GDM1 (cell line): ENCODE measurements at places on chromosomes 6 and 20.

DNA sequence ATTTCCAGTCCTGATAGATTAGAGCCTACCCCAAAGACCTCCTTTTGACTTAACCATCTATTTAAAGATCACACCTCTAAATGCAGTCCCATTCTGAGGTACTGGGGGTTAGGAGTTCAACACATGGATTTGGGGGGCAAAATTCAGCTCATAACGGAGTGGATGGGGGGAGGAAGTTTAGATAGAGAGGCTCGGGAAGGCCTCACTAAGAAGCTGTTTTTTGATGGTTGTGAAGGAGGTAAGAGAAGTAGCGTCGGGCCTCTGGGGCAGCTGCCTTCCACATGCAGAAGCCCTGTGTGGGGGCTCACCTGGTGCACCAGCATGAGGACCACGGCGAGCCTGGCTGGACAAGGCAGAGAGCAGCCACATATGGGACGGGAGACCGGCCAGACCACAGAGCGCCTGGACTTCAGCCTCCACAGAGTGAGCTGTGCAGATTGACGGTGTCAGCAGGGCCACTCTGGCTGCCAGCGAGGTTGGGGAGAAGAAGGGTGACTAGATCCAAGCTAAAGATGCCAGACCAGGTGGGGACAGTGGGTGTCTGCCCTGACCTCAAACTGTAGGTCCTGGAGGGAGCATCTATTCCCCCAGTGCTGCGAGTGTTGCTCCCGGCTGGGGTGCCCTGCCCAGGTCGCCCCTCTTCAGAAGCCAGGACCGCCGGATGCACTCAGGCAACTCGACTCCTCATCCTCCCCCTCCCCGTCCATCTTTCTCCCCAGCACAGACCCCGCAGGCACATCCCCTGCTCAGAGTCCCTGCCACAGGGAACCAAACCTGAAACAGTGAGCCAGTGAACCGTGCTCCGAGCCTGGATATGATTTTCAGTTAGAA is 5.1 kb upstream of the SYNJ2 start:
- DNase-seq, result no peak

- no peak for DNase-seq
These were observed 245.8 kb upstream of the JAG1 start for GRCh38 chr20:10919396-10920140.

- DNase-seq, result no peak
These were observed 28.5 kb downstream of the AGPAT4 start for GRCh38 chr6:161245363-161245762.

DNA sequence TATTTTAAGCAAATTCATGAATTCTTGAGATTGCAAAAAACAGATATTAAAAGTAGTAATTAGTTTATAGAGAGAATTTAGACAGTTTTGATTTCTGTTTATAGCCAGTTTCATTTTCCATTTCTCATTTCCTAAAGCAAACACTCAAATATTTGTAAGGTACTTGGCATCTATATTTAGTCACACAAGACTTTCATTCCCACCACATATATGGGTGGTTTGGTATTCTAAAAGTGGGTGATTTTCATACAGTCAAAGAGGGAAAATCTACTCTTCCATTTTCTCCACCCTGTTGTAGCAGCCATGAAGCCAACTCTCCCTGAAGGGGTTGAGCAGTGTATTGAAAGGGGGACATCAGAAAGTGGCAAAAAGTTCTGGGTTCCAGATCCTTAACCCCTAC is 181.1 kb upstream of the SUPT3H start:
- DNase-seq, result no peak

GRCh38 chr6:63492476-63492875 is 79.8 kb upstream of the LOC128125822 start:
- no peak for DNase-seq

DNA sequence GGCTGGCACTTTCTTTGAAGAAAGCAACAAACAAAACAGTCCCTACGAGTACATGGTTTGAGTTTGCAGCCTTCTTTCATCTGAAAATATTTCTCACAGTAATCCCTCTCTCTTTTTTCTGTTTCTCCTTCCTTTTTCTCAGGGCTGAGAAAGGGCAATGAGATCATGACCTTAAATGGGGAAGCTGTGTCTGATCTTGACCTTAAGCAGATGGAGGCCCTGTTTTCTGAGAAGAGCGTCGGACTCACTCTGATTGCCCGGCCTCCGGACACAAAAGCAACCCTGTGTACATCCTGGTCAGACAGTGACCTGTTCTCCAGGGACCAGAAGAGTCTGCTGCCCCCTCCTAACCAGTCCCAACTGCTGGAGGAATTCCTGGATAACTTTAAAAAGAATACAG is 80.7 kb upstream of the CLDN20 start:
- DNase-seq, result no peak
